ENCODE measurements at places on chromosomes 4 and X. TPM values are rescaled to one million over a fixed set of nuclear protein-coding genes. Genes with fewer than 3 reads are reported as not detected.
A peak's percentile ranks its signal among the peaks of the same experiment; 100 is the strongest.

DNA sequence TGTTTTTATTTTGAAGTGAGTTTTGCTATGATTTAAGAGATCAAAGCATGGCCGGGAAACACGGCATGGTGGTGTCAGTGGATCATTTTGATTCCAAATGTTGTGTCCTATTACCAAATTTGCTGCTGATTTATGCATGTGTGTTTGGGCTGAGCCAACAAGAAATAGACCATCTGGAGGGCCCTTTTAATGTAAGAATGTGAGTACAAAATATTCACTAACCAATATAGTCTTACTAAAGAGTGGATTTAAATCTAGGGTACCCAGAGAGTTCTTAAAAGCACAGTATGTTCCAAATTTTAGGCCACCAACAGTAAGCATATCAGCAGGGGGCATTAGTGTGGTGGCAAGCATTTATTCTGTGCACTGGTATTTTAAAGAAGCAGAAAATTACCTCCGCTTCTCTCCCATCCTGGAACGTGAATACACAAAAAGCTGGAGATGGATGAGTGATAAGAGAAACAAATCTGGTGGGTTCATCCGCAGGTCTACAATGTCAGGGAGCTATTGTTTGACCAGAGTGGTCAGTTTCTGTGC is 444.4 kb upstream of the IGFBP7 start:
- DNase-seq: no peak

DNA sequence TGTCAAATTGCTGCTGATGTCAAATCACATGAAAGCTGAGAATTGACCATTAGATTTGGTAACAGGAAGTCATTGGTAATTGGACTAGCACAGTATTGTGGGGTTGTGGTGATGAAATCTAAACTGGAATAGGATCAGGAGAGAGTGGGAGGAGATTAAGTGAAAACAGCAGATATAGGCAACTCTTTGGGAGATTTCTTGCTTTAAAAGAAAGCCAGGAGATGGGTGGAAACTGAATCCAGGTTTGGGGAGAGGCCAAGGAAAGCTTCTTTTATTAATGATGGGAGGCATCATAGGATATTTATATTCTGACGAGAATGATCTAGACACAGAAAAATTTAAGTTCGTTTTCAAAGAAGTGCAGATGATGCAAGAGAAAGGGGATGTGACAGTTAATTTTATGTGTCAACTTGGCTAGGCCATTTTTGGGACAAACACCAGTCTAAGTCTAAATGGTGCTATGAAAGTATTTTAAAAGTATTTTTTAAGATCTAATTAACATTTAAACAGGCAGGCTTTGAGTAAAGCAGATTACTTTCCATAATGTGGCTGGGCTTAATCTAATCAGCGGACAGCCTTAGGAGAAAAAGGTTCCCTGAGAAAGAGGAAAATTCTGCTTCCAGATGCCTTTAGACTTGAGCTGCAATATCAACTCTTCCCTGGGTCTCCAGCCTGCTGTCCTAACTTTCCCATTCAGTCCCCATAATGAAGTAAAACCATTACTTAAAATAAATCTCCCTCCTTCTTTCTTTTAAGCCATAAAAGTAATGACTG is 24.7 kb downstream of the SEC24D start:
- DNase-seq: no peak

DNA sequence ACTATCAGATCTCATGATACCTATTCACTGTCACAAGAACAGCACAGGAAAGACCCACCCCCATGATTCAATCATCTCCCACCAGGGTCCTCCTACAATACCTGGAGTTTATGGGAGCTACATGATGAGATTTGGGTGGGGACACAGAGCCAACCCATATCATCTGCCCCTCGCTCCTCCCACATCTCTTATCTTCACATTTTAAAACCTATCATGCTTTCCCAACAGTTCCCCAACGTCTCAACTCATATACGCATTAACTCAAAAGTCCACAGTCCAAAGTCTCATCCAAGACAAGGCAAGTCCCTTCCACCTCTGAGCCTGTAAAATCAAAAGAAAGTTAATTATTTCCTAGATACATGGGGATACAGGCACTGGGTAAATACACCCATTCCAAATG is 1185.2 kb downstream of the PCDH7 start:
- DNase-seq: no peak

GRCh38 chrX:112841114-112841819 is 636 bp upstream of the AMOT start:
- DNase-seq: peak; percentile 90

GRCh38 chrX:129650183-129650689 is 4.5 kb downstream of the APLN start:
- no peak for DNase-seq

GRCh38 chrX:137166591-137166990 is 132.8 kb upstream of the GPR101 start:
- DNase-seq: no peak

The PRDM8 gene
- polyA plus RNA-seq: 0.90 TPM

The FAM47A gene
- not detected for polyA plus RNA-seq
